ENCODE measurements at places on chromosomes 3 and 15.

DNA sequence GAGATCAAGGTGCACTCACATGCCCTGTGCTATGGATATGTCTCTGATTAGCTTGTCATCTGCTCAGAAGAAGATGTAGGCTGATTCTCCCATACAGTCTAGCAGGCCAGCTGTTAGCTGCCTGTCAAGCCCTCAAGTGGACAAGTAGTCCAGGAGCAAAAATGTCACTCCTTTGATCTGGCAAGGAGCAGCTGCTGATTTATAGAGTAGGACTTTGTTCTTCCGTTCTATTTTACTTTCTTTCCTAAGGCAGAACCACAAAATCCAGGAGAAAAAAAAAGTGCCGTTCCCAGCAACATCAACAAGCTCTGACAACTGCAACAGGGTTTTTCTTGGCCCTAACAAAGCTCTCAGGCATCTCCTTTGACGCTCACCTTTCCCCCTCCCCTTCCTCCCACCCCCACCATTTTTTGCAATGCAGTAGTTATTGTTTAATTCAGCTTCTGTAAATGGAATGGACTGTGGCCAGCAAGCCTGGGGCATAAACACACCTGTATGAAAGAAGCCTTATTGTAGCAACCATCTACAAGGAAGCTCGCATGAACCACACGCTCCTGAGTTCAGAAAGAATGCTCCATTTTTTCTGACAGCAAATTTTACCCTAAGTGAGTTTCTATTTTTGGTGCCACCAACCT is 196.3 kb downstream of the MEIS2 start:
- no peak for DNase-seq

GRCh38 chr3:76826861-76827260 is 213.0 kb upstream of the ROBO2 start:
- DNase-seq: no peak

- DNase-seq: no peak
Measured at GRCh38 chr3:46695177-46695961, 1.9 kb upstream of the ALS2CL start.

GRCh38 chr3:146854523-146854922 is 249.4 kb upstream of the PLSCR5 start:
- DNase-seq: no peak

GRCh38 chr15:55118344-55118870 is 78.3 kb downstream of the RSL24D1 start:
- DNase-seq: no peak

- no peak for DNase-seq
Measured at GRCh38 chr3:180820400-180820799, 92.1 kb upstream of the FXR1 start.

GRCh38 chr3:111921181-111921580 is 57.6 kb upstream of the ABHD10 start:
- DNase-seq: no peak

All from activated CD4-positive, CD25-positive, alpha-beta regulatory T cell (primary cell).